ENCODE measurements at places on chromosomes 2 and 18.

GRCh38 chr18:67135981-67136380 is 380.5 kb downstream of the DSEL start:
- no peak for DNase-seq

- no peak for DNase-seq
These were observed 82.3 kb upstream of the SPRED2 start for GRCh38 chr2:65514555-65515195.

DNA sequence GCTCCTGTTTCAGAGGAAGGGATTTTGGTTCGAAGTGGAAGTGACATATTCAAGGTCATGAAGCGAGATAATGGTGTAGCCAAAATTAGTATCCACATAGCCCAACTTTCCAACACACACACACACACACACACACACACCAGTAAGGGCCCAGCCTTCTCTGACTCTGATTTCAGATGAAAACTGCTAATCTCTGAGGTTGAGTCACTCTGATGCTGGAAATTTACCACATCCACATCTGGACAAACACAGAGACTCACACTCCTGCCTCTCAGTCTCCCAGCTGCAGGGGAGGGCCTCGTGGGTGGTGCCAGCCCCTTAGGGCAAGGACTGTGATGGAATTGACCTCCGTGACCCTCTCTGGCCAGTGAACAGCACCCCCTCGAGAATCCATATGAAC is 29.0 kb upstream of the SLC35F6 start:
- no peak for DNase-seq

DNA sequence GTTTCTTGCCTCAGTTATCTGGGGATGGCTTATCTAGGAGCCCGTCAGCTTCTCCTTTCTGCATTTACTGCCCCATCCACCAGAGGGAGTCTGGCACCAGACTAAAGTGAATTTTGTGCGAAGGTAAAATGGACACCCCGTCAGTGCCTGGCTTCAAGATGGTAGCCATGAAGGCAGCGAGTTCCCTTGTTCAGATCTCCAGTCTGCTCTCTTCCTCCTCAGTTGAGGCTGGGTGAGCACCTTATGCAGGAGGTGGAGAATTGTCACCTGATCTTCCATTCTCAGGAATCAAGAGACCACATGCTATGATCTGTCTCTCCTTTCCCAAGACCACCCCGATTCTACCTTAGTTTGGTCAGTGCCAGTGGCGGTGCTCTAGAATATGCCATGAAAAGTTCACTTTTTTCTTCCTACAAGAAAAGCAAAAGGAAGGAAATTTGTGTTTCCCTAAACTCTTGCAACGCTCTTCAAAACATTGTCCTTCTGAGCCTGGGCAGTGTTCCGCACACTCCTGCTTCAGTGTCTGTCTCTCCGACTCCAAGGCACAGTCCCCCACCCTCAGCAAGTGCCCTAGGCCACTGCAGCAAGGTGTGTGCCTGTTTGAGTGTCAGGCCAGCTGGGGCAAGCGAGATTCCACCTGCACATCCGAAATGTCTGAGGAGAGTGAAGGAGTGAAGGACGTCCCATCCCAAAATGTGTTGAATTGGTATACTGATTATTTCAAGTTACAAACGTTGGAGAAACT is 168.6 kb downstream of the SS18 start:
- no peak for DNase-seq

- no peak for DNase-seq
These were observed 251.1 kb downstream of the CYP26B1 start for GRCh38 chr2:71896385-71897136.

GRCh38 chr2:21646345-21646744 is 522.6 kb downstream of the TDRD15 start:
- DNase-seq, result no peak

GRCh38 chr2:29698216-29698615 is 223.2 kb downstream of the ALK start:
- DNase-seq, result no peak
